GM13977 (cell line): ENCODE measurements at places on chromosomes 16 and 17.

DNA sequence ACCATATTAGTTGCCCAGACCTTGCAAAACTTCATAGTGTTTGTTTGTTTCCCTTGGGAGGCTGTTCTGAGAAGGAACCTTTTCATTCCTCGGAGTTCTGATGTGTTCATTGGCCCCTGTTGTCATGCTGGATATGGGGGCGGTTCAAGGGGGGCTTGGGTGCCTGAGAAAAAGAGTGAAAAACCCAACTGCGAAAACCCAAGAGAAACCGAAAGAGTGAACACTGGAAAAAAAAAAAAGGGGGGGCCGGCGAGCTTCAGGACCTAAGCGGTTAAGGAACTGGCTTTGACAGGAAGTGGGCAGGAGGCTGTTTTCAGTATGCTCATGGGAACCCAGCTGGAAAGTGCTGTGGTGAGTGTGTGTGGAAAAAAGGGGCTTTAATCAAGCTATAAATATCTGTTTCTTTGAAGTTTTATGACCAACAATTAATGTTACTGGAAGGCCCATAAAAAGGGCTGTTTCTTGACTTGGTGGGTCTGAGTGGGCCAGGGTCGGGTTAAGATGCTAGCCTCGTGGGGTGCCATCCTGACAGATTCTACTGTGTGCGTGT, 510.7 kb downstream of the MAF start:
- no peak for DNase-seq

- no peak for DNase-seq
Observed at GRCh38 chr17:17785407-17785806, 51.4 kb downstream of the SREBF1 start.

GRCh38 chr17:58593123-58593522, 78.7 kb upstream of the MTMR4 start:
- DNase-seq, result no peak

GRCh38 chr16:50102051-50102746, 36.4 kb downstream of the HEATR3 start:
- peak; percentile 30 for DNase-seq

DNA sequence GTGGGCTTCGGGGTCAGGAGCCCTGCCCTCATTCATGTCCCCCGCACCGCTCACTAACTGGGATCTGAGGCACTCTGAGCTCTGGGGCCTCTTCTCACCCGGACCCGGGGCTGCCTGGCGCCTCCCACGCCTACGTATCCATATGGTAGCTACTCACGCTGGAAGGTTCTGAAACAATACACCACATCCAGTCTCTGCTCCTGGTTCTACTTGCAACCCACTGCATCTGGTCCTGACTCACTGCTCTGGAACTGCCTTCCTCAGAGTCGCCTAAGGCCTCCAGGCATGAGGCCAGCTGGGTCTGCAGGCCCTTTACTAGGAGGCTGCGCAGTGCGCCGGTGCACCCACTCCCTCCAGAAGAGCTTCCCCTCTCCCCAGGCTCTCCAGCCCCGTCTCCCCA, 18.1 kb downstream of the USP36 start:
- no peak for DNase-seq

DNA sequence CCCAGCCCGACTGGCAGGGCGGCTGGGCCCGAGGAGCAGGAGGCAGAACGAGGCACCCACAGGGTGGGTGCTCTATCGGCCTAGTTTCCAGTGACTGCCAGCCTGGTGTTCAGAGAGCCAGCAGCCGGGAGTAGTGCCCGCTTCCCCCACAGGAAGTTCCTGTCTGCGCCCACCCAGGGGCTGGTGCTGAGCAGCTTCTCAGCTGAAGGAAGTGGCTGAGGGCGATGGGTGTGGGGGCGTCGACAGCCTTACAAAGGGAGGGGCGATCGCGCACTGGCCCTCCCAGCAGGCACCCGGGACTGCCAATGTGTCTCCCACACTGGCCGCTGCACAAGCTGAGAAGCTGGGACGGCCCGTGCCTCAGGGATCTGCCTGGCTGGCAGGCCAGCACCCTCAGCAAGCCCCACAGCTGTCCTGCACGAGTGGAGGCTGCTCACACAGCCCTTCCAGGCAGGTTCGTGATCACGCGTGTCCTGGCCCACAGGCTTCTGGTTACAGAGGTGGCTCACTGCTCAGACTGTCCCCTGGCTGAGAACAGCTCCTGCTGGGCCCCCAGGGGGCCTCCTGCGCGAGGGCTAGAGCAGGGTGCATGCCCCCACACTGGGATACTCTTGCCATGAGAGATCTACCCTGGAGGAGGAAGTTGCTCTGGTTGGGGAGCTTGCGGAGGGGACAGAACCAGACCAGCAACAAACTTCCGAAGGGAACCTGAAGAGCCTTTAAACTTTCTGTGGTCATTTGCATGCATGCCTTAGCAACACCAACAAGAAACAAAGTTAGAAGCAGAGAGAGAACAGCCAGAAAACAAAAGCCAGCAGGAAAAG, 2.5 kb downstream of the RNF166 start:
- no peak for DNase-seq

DNA sequence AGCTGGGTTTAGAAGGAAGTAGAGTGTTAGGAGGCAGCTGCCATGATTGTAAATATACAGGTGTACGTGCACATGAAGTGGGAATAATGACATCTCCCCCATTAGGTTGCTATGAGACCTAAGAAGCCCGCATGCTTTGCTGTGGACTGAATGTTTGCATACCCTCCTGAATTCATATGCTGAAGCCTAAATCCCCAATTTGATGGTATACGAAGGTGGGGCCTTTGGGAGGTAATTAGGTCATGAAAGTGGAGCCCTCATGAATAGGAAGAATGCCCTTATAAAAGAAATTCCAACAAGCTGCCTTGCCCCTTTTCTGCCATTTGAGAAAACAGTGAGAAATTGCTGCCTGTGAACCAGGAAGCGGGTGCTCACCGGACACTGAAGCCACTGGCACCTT, 44.0 kb downstream of the CCDC182 start:
- DNase-seq, result no peak

- no peak for DNase-seq
Observed at GRCh38 chr16:65967376-65967775, 399.1 kb upstream of the CDH5 start.

DNA sequence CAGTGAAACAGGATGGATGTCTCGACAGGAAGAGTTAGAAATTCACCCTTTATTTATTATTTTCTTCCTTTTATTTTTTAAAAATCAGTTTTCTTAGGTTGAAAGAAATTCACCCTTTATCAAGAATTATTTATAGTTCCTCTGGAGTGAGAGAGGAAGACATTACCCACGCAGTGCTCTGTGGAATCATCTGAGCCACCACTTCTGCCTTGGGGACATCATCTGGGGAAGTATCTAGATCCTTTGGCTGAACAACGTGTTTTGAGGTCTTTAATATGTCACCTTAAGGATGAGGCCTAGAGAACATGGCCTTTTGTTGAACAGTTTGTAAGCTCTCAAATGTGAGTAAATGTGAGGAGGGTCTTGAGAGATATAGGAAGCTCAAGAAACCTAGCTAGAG, 183.3 kb downstream of the UTP18 start:
- no peak for DNase-seq

DNA sequence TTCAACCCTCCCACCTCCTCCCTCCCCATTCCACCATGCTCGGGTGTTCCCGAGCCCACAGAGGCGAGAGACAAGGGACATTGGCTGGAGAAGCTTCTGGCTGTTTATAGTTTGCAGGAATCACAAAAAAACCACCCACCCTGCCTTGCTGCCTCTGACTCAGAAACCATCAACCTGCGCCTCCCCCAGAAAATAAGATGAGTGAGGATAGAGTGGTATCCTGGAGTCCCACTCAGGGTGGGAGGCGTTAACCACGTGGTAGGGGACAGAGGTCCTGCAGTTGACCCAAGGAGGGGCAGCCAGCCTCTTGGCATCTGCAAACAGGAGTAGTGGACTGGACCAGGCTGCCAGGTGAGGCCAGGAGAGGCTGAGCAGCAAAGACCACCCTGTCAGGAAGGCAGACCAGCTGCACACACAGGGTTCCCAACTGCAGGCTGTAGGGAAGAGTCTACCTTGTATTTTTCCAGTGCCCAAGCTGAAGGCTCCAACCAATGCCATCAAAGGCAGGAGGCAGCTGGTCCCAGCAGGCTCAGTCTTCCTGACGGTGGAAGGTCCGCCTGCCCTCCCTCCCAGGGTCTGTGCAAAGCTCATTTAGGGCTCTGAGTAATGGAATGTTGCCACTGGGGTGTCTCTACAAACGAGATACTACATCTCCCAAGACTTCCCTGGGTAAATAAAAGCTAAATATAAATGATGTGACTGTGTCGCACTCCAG, 201.5 kb upstream of the TNRC6C start:
- DNase-seq, result no peak

GRCh38 chr17:71024172-71024571, 854.8 kb downstream of the KCNJ2 start:
- DNase-seq, result no peak

- no peak for DNase-seq
Observed at GRCh38 chr17:65442250-65442649, 119.2 kb downstream of the AXIN2 start.

DNA sequence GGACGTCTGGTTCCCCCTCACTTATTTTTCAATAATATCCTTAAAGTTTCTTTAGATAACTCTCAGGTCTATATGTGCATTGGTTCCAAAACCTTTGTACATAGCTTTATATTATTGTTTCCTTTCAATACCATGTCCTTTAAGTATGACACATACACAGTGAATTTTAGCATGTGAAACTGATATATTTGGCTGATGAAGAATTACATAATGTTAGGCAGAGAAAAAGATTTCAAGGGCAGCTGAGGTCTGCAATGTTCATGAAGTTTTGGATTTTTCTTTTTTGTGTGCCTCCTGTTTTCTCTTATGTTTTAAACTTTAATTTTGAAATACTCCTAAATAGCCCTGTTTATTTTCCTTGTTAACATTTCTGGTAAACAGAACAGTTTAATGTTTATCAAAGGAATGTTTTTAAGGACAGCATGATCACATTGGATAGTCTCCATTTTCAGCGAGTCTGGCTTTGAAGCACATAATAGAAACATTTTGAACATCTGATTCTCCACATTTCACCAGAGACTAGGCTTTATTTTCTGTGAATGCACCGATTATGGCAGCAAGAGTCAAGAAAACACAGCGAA, 32.9 kb upstream of the FBXO47 start:
- no peak for DNase-seq

GRCh38 chr17:4545217-4545951, 9.8 kb downstream of the MYBBP1A start:
- no peak for DNase-seq

DNA sequence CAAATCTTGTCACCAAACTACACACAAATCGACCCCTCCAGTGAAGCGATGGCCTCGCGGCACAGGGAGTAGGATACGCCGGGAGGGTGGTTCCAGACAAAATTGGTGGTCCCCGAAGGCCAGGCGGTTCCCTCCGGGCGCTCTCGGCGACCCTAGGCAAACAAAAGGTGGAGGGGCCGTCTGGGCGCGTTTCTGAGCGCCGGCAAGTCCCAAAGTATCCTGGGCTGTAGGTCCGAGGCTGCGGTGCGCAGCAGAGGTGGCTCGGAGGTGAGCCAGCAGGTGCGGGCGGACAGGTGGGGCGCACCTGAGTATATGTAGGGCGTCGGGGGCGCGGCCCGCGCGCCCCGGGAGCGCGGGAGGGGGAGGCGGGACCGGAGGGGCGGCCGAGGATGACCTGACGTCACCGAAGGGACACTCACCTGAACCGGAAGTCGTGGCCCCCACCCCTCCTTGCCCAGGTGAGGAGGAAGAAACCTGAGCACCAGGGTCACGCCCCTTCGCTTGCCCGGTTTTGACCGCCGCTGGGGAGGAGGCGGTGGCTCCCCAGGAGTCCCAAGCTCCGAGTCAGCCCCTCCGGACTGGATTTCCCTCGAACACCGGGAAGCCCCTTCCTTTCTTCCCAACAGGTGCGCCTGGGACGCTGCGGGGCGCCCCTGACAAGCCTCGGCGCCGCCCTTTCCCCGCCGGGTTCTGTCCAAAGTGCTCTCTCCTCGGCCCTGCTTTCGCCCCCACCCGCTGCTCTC, at the start of gene CLDN7:
TSS of gene CLDN7 (minus strand) at position 287 of the 743 bp plus-strand sequence. CDS start 435 bp downstream, outside the sequence.
- DNase-seq, result peak; percentile 39

- no peak for DNase-seq
Observed at GRCh38 chr16:14462811-14463210, 167.2 kb downstream of the PARN start.

DNA sequence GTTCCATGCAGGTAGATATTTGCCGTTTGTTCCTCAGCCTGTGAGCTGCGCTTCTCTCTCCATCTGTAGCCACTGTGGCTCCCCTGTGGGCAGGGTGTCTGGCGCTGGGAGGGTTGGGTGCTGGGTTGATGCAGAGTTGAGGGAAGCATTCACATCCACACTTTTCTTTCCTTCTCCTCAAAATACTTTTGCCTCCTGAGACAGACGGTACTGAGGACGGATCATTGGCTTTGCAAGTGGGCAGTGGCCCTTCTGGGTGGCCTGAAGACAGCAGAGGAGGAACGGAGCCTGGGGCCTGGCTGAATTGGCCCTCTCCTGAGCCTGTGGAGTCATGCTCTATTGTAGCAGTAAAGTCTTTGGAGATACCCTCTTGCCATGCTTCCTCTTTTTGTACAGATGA, 43.0 kb downstream of the NKD1 start:
- DNase-seq, result no peak
